A673 (cell line): ENCODE measurements at places on chromosomes 2 and 18. TPM values are rescaled to one million over a fixed set of nuclear protein-coding genes. Genes with fewer than 3 reads are reported as not detected.

CD207 gene
- total RNA-seq = 1.1 and 2.4 TPM in 2 replicates

GALNT14 gene
- 6.9 and 9.7 TPM in 2 replicates for total RNA-seq

POTEI gene
- not detected in 2 replicates for total RNA-seq

NRBP1 gene
- total RNA-seq = 86.3 and 93.0 TPM in 2 replicates

REG3A gene
- not detected in 2 replicates for total RNA-seq

- DNase-seq = no peak
- no peaks in the 10 kb centered on the region for H3K4me1 ChIP-seq
- H3K36me3 ChIP-seq = no peaks in the 10 kb centered on the region
- no peaks in the 10 kb centered on the region for H3K27me3 ChIP-seq
- no peak overlapping the region for H3K27ac ChIP-seq
Measured at GRCh38 chr18:75369026-75369721, 58.3 kb downstream of the SMIM21 start.

DNA sequence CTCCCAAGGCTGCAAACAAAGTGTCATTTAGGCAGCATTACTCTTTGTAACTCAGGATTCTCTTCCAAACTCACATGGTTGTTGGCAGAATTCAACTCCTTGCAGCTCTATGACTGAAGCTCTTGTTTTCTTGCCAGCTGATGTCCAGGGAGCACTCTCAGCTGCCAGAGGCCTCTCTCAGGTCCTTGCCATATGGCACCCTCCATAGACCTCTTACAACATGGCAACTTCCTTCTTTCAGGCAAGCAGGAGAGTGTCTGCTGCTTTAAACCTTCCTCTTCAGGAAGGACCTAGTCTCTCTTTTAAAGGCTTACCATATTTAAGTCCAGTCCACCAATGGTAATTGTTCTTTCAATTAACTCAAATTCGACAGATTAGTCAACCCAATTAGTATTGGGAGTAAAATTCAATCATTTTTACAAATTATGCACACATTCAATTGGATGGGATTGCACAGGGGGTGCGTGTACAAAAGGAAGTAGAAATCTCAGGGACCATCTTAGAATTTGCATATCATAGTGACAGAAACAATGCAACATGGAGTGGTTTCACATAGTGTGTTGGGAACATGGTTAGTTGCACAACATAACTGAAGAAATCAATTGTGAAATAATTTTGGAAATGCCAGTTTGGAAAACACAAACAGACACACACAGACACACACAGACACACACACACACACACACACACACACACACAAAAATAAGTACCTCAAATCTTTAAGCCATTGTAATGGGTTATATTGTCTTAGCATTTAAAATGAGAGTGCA is 893.5 kb upstream of the ZEB2 start:
- no peak overlapping the region for H3K27ac ChIP-seq
- H3K4me3 ChIP-seq = no peak overlapping the region
- H3K27me3 ChIP-seq = no peaks in the 10 kb centered on the region
- no peak for DNase-seq
- peaks cover 4% of the 10 kb centered on the region for H3K36me3 ChIP-seq
- H3K4me1 ChIP-seq = peaks cover 17% of the 10 kb centered on the region
